ENCODE measurements at places on chromosomes 5 and 9. TPM values are rescaled to one million over a fixed set of nuclear protein-coding genes. Genes with fewer than 3 reads are reported as not detected.

The ZNF879 gene
- polyA plus RNA-seq = 1.5 TPM

The PAIP2 gene
- 56.5 TPM for polyA plus RNA-seq

The CD14 gene
- 3.1 TPM for polyA plus RNA-seq

The SHROOM1 gene
- 72.2 TPM for polyA plus RNA-seq

The SLC36A3 gene
- polyA plus RNA-seq = not detected

The PLEKHG4B gene
- polyA plus RNA-seq = not detected

The PCDHA12 gene
- not detected for polyA plus RNA-seq

The TICAM2 gene
- 0.27 TPM for polyA plus RNA-seq

The CREB3 gene
- polyA plus RNA-seq = 31.2 TPM

The SEC16A gene
- polyA plus RNA-seq = 54.8 TPM

The EGR1 gene
- polyA plus RNA-seq = 3.4 TPM

The PCDHGC3 gene
- polyA plus RNA-seq = 14.9 TPM

The C5orf52 gene
- polyA plus RNA-seq = not detected

The CBY3 gene
- 1.0 TPM for polyA plus RNA-seq

The IL4 gene
- not detected for polyA plus RNA-seq

The BHMT2 gene
- 4.1 TPM for polyA plus RNA-seq

The DND1 gene
- polyA plus RNA-seq = 2.4 TPM

The GRM6 gene
- polyA plus RNA-seq = not detected

The SPACA9 gene
- polyA plus RNA-seq = 1.6 TPM

The ANKRD34B gene
- not detected for polyA plus RNA-seq

The FAM78A gene
- polyA plus RNA-seq = 1.9 TPM

The CAMSAP1 gene
- 6.7 TPM for polyA plus RNA-seq

The PCDHA9 gene
- not detected for polyA plus RNA-seq

The SLC24A2 gene
- 0.01 TPM for polyA plus RNA-seq

The SLC1A1 gene
- 46.4 TPM for polyA plus RNA-seq

The CCDC183 gene
- 2.7 TPM for polyA plus RNA-seq

The ZNF474 gene
- not detected for polyA plus RNA-seq

The ERCC6L2 gene
- 4.9 TPM for polyA plus RNA-seq

The CCNO gene
- 0.49 TPM for polyA plus RNA-seq

The PCDHGB1 gene
- polyA plus RNA-seq = 0.21 TPM

The SPINK6 gene
- polyA plus RNA-seq = not detected

The CYFIP2 gene
- polyA plus RNA-seq = 6.3 TPM

The KCNMB1 gene
- 0.54 TPM for polyA plus RNA-seq

The DNLZ gene
- polyA plus RNA-seq = 9.5 TPM

Measured in small intestine (tissue), 16 donors.